Stimulated activated CD4-positive, alpha-beta T cell treated with anti-CD3 and anti-CD28 coated beads, Interleukin-4, amount 100 ng/mL, for 24 hours (primary cell): ENCODE measurements at places on chromosomes 12 and 14.

- DNase-seq, result no peak
These were observed 10.3 kb downstream of the KRT85 start for GRCh38 chr12:52356762-52357580.

GRCh38 chr12:101954676-101955075 lies 77.3 kb downstream of the DRAM1 start:
- DNase-seq, result no peak

GRCh38 chr12:64192644-64193444 lies 29.3 kb downstream of the KICS2 start:
- DNase-seq, result no peak

- no peak for DNase-seq
These were observed 17.8 kb downstream of the BRF1 start for GRCh38 chr14:105283028-105283427.
